ENCODE measurements at places on chromosomes 7 and 10.

- DNase-seq = no peak
Observed at GRCh38 chr10:60375293-60376004, 14.2 kb downstream of the ANK3 start.

- DNase-seq = peak; percentile 30
Observed at GRCh38 chr7:2460188-2460587, 16.0 kb downstream of the GRIFIN start.

DNA sequence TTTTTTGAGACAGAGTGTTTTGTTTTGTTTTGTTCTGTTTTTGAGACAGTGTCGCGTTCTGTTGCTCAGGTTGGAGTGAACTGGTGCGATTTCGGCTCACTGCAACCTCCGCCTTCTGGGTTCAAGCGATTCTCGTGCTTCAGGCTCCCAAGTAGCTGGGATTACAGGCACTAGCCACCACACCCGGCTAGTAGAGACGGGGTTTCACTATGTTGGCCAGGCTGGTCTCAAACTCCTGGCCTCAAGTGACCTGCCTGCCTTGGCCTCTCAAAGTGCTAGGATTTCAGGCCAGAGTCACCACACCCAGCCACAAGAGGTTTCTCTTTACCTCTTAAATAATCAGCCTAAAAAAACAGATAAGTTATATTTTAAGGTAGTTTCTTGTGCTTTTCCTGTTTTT is 8.7 kb upstream of the ARHGAP12 start:
- DNase-seq = no peak

- no peak for DNase-seq
Observed at GRCh38 chr7:43612599-43613589, 30.0 kb downstream of the STK17A start.

- DNase-seq = no peak
Observed at GRCh38 chr7:95317546-95317945, 6.8 kb downstream of the PON1 start.

DNA sequence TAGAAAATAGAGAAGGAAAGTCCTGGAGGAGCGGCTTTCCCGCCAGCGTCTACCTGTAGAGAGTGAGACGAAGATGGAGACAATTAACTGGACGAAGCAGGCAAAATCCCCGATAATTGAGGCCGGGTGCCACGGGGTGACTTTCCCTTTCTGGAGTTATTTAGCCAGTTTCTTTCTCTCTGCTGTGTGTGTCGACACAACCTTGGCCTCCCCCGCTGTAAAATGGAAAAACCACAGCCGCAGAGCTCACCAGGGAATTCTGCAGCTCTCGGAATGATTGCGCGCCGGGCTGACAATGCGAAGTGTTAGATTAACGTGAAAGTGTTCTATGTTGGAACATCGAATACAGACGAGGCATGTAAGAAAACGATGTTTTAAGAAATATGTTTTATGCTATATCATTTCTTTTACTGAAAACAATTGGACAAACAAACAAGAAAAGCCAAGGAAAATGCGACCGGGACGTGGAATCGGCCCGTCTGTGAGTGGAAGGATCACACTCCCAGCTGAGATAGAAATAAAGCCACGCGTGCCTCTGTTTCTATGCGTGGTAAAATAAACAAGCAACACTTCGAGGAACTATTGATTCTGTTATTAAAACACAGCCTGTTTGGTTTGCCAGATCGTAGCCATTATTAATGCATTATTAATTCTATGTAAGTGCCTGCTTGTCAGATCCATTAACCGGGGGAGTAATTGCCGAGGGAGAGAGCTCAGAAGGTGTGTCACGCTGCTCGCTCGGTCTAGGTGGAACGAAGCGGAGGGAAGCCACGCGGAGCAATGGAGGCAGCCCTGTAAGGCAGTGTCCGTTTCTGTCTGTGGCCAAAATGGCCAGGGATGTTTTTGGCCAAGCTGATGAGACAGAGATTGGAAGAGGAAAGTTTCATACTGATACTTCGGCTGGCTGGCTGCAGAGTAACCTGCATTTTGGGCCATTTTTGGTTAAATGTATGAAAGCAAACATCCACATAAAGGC is 129.4 kb downstream of the DNAJB6 start:
- DNase-seq = no peak

DNA sequence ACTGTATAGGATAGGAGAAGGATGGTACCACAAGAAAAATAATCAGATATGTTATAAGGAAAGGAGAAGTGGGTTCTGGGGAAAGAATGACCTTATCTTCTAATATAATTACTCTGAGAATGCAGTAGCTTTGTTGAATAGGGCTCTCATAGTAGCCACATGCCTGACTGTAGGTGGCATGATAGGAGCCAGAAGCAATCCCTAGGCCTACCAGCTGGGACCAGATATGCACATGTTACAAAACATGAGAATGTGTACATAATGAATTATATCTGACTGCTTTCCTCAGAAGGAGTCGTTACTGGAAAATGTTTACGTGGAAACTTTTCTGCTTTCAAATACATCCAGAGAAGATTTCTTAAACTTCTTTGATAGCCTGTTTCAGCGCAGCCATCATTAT is 53.2 kb upstream of the FAM3C start:
- no peak for DNase-seq

- peak; percentile 38 for DNase-seq
Observed at GRCh38 chr10:73060738-73061635, 35.7 kb downstream of the P4HA1 start.

All from D341Med (cell line).